ENCODE measurements at places on chromosomes 7 and 10.

- DNase-seq: no peak
These were observed 715.7 kb downstream of the GRID1 start for GRCh38 chr10:85650791-85651496.

- no peak for DNase-seq
These were observed 40.9 kb upstream of the MTPN start for GRCh38 chr7:136018104-136018503.

GRCh38 chr10:71271662-71272055 is 47.4 kb upstream of the SLC29A3 start:
- no peak for DNase-seq

DNA sequence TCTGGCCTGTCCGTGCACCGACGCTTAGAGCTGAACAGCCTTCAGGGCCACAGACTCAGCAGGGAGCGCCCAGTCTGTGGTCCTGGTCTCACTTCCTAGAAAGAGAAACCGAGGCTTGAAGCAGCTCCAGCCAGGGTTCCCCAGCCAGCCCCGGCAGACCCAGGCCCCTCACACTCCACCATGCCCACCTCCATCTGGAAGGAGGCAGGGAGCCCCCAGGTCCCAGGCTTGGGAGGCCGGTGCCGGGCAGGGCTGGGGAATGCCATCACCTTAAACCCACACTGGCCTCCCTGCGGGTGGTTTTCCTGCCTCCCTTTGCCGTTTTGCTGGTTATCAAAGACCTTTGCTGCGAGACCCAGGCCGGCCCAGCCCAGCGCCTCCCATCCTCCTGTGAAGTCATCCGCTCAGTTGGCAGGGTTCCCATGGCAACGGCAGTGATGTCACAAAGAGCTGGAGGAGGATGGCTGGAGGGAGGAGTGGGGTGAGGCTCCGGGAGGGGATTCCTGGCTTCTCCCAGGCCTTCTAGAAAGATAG is 24.0 kb downstream of the ELFN1 start:
- DNase-seq: no peak

DNA sequence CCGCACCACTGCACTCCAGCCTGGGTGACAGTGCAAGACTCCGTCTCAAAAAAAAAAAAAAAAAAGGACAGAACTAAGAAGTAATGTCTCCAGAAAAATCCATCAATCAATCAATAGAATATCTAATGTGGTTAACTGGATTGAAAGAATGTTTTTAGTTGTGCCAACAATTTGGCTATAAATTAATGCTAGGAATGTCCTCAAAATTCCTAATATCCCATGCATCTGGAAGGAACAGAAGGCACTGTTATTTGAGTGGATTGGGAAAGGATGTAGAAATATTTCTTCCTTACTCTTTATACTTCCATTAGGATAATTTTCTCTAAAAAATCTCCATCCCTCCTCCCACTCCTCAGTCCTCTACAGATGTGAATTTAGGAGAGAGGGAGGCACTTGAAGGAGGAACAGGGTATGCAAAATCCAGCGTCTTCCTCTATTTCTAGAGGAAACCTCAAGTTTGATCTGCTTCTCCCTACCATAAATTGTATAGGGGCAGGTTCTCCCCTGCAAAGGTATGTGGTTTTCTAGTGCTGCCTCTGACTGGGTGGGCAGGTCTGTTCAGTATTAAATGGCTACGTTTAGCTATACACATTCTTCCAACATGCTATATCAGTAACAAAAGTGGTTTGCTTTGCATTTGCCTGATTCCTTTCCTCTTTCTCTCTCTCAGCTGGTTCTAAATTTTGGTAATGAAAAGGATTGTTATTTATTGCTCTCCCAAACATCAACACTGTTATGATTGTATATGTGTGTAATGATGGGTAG is 54.1 kb downstream of the RNLS start:
- DNase-seq: no peak

DNA sequence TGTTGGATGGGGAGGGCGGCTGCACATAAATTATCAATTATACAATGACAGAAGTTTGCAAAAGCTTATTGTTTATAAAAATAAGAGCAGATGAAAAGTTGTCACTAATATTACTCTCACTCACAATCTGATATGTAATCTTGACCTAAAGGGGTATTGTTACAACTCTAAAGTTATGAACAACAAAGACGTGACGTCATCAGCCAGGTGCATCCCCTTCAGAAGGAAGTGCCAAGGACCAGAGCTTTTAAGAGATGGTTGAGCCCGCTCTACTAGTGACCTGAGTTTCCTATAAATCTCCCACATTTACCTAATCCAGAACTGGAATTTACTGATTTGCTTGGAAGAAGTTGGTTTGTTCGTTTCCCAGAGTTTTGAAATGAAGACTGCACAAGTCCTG is 247.7 kb upstream of the MGMT start:
- DNase-seq: no peak

- DNase-seq: no peak
These were observed 22.7 kb downstream of the VIM start for GRCh38 chr10:17250736-17251135.

GRCh38 chr10:42630537-42631134 is 7.7 kb downstream of the ZNF33B start:
- no peak for DNase-seq

DNA sequence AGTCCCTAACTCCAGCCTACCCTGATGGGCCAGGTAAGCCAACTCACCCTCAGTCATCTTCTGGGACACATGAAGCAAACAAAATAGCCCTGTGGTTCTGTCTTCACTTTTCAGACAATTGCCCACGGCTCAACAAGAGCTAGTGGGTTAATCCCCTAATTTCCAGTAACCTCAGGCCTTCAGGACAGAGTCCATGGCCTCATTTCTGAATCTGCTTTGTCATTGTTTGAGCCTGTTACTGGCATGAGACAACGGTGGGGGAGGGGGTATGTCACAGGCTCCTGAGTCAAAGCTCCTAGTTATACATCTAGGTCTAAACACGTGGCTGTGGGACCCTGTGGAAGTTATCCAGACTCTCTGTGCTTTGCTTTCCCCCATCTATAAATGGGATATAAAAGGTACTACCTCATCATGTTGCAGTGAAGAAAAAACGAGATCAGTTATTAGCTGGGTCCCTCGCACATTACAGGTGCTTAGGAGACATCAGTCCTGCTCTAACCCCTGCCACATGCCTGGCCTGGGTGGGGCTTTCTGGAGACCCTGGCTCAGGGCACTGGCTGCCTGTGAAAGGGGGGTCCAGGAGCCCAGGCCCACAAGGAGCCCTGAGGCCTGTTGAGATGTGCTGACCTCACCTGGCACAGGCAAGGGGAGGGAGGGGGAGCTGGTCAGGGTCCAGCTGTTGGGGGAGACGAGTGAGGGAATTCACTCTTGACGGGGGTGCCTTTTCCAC is 16.5 kb downstream of the MAT1A start:
- DNase-seq: no peak

DNA sequence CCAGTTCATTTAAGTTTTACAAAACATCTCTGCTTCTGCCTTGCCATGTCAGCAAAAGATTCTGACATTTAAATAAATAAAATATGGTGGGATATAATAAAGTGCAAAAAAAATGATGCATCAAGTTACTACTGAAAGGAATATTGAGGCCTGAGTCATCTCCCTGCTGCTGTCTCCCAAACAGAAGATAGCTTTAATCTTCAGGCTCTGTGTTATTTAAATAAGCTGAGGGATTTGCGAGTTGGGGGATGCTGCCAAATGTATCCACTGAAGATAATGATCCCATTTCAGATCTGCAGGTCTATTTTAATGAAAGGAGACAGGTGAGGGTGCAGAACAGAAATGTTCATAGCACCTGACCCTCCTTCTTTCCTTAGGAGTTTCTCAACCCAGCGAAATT is 720.8 kb downstream of the AUTS2 start:
- DNase-seq: no peak

- DNase-seq: no peak
These were observed 167.7 kb upstream of the INHBA start for GRCh38 chr7:41870461-41871138.

DNA sequence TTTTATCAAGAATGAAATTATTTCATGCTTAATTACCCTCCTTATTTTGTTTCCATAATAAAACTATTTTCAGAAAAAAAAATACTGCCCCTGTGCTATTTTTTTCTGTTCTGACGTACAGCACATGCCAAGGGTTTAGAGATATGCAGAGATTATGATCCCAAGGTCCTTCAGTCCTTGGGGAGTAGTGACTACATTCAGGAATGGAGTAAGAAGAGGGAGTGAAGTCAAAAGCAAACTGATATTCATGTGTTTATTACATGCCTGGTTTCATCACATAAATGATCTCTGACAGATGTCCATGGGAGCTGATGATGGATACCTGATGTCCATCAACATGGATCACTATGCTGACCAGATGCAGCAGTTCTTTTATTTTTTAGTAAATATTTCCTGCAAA is 17.2 kb downstream of the AKAP9 start:
- no peak for DNase-seq

DNA sequence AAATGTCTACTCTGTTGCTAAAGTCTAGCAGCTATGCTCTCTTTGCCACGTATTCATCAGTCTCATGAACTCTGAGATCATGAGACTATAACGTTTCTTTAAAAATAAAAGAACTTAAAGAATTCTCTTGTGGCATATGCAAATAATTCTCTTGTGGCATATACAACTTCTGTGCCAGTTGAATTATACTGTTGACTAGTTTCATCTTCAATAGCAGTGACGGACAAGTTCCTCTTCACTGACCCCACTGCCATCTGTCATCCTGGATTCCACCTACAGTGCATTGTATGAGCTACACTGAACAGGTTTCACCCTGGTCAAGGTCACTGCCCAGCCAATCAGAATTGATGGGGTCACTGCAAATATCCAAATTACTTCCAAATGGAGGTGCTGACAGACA is 88.2 kb downstream of the CD36 start:
- no peak for DNase-seq

DNA sequence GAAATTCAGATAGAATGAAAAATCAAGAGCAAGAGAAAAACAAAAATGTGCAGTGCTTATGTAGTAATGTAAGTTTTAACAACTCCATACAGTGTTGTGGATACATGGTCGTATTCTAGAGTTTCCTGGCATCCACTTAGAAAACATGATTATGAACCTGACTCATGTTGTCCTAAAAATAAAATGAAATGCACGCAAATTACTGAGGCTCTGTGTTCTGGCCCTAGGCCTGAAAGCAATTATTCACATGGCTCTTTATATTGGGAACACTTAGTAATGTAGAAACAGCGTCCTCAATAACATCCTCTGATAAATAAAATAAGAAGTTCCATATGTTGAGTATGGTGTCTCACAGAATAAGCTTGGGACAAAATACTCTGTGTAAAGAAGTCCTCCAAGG is 200.2 kb upstream of the SEMA3E start:
- no peak for DNase-seq

DNA sequence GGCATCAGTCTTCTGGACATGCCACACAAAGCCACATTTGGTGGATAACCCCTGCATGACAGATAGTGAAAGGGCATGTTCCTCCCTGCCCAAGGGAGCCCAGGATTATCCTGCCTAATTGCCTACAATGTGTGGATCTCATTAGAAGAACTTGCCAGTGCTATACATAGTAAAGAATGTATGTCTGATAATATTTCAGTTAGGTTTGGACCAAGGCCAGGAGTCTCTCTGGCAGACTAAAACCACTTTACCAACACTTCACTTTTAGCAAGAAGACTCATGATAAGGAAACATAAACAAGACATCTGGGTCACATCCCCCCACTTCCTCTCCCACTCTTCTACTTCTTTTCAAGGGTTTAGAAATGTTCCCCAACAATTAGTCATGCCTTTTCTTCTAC is 196.7 kb downstream of the MTERF1 start:
- no peak for DNase-seq

DNA sequence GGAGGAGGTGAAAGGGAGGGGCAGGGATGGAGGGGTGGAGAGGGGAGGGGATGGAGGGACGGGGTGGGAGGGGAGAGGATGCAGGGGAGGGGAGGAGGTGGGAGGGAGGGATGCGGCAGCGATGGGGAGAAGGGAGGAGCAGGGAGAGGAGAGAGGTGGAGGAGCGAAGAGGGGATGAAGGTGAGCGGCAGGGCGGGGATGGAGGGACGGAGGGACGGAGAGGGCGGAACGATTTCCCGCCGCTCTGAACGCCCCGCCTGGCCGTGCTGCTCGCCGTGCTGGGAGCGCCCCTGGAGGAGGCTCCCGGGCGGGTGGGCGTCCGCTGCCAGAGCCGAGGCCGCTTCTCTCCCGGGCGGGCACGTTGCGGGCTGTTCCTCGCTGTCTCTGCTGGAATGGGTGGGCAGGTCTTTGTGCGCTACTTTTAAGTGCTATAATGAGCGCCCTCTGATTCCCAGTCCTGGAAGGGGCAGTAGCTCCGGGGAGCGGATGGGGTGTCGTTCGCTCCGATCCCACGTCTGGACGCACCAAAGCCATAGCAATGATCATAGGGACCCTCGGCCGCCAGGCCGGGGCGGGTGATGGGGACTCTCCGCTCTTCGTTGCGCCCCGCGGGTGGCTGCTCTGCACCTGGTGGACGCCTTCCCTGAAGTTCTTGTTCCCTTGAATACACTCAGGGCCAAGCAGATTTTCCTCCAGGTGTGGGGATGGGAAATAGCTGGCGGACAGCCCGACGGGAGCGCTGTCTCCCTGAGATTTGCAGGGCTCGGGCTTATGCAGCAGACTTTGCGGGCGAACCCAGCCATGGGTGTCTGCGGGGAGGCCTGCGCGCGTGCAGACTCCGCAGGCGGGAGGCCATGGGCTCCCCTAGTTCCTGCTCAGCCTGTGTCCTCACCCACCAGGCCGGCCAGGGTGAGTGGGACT is 81.1 kb upstream of the CPXM2 start:
- no peak for DNase-seq

DNA sequence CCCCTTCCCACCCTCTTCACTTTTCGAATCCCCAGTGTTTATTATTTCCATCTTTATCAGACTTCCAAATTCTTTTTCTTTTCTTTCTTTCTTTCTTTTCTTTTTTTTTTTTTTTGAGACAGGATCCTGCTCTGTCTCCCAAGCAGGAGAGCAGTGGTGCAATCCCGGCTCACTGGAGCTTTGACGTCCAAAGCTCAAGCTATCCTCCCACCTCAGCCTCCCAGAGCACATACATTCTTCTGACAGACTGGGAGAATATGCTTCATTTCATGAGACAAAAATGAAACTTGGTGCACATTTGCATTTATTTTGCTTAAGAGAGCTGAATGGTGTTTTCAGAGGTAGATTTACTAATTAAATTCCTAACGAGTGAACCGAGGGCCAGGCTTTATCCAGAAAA is 80.1 kb upstream of the FZD8 start:
- no peak for DNase-seq

DNA sequence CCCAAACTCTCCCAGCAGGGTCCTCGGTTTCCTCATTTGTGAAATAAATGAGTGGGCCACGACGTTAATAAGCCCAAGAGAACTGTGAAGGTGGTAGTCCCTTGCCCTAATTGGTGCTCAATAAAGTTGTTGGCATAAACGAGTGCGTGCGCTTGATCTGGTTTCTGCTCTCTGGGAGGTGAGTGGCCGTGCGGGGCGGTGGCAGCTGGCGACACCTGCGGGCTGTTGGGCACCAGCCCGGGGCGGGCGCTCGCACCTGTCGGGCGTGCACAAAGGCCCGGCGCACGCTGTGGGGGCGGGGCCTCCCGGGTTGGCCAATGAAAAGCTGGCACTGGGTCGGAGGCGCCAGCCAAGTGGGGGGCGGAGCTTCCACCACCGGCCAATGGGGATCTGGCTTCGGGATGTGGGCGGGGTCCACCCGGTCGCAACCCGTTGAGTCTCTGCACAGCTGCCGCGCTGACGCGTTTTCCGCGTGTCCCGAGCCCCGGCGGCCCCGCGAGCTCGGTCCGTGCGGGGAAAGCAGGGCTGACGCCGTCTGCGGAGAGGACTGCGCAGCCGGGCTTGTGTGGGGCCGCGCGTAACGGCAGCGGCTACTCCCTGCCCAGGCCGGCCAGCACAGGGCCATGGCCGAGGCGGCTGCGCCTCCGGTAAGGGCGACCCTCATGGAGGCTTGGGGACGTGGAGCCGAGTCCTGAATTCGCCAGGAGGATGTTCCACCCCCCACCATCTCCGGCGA is 23.0 kb downstream of the ZNF783 start:
- DNase-seq: peak; percentile 91
